ENCODE measurements at places on chromosomes 2 and 18.
A peak's percentile ranks its signal among the peaks of the same experiment; 100 is the strongest.

GRCh38 chr18:22285361-22286140, 116.2 kb downstream of the GATA6 start:
- DNase-seq: peak; percentile 14

DNA sequence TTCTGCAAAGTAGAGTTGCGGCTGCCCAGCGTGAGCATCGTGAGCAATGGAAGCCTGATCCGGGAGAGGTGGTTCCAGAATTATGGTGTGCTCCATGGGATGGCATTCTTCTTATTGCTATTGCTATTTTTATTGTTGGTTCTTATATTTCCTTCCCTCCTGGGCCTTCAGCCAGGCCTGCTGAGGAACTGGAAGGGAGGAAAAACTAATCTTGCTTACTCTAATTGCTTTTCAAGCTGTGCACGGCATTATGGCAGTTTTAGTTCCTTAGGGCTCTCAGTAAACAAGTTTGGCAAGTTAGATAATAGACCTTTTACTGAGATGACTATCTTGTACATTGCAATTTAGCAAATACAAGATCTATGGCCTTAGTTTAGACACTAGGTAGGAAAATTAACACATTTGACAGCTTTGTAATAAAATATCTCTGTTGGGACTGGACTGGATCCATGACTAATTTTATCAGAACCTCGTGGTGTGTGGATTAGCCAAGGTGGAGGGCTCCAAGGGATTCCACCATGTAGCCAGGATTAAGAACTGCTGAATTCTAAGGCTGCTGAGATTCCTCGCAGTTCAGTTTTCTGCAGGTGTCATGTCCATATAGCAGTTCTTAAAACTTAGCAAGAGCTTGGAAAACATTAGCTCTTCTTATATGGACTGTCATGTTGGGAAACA, 6.0 kb downstream of the RSAD2 start:
- no peak for DNase-seq

DNA sequence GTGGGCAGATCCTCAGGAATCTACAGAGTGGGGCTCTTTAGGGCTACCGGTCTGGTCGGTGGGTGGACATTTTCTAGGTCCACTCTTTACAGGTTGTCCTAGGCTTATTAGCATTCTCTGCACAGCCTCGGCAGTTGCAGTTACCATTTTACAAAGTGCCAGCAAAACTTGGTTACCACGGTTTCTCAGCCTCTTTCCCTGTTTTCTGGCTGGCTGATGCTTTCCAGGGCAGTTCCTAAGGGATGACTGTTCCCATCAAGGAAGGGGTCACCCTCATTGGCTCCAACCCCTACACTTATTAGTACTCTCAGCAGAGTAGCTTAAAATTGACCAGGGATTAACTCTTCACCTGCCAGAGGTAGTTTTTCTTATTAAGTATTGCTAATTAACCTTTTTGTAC, 2.0 kb upstream of the AQP4 start:
- no peak for DNase-seq

DNA sequence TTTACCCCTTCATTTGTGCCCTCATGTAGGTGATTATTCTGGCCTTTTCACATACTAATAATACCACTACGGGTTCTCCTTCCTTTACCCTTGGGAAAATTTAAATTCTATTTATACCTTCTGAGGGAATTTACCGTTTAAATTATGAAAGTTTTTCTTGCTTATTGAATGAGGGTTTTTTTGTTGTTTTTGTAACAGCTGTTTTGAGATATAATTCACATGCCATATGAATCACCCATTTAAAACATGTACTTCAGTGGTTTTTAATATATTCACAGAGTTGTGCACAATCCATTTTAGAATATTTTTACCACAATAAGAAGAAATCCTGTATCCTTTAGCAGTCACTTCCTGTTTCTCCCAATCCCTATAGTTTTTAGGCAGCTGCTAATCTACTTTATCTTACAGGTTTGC, 54.7 kb downstream of the EML4 start:
- DNase-seq: no peak

- peak; percentile 69 for DNase-seq
Observed at GRCh38 chr18:32714571-32715148, 58.2 kb downstream of the KLHL14 start.

DNA sequence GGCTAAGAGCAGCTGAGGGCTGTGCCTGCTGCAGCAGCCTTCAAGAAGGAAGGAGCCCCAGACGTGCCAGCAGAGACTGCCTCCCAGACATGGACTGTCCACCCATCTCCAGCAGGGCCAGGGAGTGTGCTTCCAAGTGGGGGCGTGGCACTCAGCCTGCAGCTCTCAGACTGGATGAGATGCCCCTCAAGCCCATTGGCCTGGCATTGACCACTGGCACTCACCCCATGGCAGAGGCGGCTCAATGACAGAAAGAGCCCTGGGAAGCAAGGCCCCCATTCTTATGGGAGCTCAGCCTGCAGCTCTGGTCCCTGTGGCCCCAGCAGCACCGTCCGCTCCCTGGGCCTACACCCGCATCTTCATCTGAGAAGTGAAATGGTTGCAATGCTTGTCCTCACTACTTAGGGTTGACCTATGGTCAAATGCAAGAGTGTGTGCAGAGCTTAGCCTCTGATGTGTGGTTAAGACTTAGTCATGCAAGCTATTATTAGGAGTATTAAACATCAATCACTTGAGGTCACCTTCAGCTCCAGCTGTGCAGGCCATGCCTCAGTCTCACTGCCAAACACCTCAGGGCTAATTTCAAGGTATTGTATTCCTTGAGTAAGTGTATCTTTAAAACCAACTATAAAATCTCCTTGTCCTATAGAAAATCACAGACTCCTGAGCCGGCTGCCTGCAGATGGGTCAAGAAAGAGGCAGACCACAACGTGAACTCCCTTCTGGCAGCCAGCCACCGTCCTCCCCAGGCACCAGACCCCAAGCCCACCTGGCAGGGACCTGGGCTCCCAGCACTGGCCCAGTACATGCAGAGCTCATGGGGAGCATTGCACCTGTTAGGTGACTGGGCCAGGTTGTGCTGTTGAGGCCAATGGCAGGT, 194.8 kb downstream of the NDUFA10 start:
- no peak for DNase-seq

GRCh38 chr2:76210551-76210950, 499.8 kb upstream of the GCFC2 start:
- no peak for DNase-seq

DNA sequence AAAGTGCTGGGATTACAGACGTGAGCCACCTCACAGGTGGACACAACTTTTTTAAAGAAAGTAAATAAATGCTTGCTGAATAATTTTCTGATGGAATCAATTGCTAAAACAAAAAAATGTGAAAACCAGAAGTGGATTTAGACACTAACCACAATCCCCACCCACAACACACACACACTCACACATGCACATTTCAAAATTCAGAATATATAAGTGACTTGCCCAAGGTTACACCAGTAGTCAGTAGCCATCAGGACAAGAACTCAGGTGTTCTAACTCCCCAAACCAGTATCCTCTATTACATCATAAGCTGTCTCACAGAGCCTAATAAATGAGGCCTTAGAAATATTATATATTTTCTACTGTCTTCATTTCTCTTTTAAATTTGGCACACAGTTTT, 1923.6 kb upstream of the PIK3C3 start:
- no peak for DNase-seq
